ENCODE measurements at places on chromosomes 13 and 19.

DNA sequence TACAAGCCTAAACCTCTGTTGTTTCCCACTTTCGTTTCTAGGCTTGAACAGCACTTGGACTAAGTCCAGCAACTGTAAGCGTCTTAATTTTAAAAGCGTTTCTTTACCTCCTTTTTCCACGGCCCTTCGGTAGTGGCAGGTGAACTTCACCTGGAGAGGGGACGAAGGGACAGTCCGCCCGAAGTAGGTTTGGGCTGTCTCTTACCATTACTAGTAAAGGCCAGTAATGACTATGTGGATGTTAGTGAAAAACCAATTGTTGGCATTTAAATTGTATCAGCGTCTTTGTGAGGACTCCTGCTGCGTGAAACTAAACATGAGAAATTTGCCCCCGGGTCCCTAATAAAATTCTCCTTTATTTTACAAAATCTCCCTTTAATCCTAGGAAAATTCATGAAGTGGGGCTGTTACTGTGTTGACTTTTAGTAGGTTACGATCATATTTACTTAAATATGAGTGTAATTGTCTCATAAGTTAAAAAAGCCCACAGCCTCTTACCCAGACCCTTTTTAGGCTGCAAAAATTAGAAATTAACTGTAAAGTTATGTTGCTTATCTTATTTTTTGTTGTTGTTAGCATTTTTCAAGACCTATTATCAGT, 983 bp downstream of the ITM2B start:
- no peak for DNase-seq

DNA sequence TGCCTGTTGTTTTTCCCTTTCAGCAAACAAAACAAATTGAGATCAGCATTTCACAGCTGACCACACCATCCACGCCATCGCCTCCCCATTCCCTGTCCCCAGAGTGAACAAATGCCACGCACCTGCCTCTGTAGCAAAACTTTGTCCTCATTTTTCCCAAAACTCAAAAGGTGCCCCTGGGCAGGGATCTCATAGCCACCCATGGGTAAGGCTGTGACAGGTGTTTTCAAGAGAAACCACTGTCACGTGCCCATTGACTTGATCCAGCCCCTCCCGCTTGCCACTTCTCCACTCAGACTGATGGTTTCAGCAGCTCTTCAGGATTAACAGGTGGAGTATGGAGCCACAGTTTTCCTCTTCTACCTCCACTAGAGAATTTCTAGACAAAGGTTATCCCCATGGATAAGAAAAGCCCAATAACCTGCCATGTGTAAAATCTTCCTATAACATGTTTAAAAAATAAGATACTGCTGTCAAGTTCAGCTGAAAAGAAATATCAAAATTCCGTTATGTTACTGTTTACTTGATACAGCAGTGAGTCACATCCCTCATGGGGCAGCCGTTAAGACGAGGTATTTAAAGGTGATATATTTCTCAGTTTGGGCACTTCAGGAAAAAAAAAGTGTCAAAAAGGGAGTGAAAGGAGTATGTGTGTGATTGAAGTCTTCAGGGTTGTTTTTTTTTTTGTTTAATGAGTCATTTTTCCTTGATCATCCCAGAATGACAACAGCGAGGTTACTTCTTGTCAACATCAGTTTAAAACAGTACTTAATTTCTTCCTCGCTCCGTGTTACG, 63.5 kb upstream of the GPR183 start:
- no peak for DNase-seq

GRCh38 chr19:33950091-33950750, 153.6 kb downstream of the KCTD15 start:
- DNase-seq = no peak

DNA sequence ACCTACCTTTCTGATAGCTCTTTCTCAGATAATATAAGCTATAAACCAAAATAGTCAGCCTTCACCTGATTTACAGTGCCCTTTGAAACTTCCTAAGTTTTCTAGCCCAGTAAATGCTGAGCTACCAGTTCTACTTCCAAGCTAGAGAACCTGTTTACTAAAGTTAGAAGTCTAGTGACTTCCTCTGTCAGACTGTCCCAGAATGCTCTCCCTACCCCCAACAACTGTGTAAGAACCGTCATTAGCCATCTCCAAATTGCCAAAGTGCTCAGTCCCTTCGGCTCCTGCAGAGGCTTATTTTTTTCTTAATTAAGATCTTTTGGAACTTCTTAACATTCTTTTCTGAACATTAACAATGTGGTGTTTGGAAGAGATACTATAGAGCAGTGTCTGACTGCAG, 3.2 kb upstream of the ABCC4 start:
- DNase-seq = no peak

- no peak for DNase-seq
These were observed 275.2 kb upstream of the GPC6 start for GRCh38 chr13:92951273-92951890.

DNA sequence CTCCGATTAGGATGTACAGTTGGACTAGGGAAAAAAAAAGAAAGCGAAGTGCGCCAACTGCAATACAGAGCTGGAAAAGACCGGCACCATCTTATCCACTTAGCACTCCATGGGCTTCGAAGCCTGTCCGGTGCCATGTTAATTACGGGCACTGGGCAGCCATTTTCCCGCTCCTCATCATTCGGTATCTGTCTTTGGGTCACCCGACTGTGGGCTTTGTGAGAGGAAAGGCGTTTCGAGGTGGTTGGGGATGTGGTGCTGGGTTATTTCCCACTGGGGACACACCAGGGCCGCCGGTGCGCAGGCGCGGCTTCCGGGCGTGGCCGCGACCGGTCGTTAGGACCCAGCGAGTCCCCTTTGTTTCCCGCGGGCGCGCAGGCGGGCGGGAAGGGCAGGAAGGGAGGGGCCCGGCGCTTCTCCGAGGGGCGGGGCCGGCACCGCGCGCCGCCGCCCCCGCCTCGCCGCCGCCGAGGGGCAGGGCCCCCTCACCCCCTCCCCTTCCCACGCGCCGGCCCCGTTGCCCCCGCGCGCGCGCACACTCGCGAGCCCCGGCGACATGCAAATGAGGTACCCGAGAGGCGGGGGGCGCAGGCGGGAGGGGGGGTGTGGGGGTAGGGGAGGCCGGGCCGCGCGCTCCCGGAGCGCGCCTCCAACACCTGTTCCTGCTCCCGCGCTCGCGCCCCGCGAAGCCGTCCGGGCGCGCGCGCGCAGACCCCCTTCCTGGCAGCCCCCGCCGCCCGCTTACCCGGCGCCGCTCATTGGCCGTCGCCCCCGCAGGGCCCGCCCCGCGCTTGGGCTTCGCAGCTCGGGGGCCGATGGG, at the start of gene ZNF524:
TSS of gene ZNF524 (plus strand) at position 447 of the 820 bp plus-strand sequence. CDS start 1,825 bp downstream, outside the sequence.
- DNase-seq = peak; percentile 84

DNA sequence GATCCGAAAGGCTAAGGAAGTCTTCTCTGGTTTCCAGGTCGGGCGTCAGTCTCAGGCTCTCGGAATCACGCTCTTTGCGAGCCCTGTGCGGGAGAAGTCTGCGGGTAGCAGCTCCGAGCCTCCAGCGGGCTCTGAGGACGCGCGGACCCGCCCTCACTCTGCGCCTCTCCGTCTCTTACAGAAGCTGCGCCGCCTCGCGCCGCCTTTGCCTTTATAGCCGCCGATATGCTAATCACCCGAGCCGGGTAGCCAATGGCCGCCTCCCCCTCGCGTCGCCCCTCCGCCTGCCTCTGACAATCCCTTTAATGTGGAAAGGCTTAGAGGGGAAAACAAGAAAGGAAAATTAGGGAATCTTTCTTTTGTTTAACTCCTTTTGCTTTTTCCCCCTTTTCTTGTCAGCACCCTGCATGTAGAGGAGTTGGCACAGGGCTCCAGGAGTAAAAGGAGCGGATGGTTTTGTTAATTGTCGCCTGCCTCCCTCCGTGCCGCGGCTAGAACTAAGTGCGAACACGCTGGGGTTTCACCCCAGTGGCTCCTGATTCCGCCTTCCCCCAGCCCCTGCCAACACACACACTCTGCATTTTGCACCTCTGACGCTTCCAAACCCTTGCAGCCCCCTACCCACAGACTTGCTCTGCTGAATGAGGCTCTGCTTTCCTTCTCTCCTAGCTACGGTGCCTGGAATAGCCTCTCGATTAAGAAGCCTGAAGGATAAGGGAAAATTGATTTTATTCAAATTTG, at the start of gene PCDH8:
TSS of gene PCDH8 (minus strand) at position 186 of the 741 bp plus-strand sequence. CDS start 204 bp downstream, outside the sequence.
- no peak for DNase-seq

DNA sequence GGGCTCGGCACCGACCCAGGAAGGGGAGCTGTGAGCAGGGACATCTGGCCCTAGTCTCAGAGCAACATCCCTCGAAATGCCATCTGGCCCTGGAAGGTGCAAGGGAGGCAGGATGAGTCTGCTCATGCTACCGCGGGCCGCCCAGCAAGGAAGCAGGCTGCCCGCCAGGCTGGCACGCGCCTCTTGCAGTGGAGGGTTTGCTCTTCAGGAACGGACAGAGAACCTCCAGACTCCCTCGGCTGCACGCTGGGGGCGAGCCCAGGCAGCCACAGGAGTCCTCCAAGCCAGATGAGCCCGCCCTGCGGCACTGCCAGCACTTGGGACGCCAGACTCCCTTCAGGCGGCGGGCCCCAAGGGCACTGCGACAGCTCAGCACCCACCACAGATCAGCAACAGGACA, 10.1 kb upstream of the ATP8B3 start:
- no peak for DNase-seq

- peak; percentile 94 for DNase-seq
These were observed 2.9 kb downstream of the IER2 start for GRCh38 chr19:13152974-13153568.

DNA sequence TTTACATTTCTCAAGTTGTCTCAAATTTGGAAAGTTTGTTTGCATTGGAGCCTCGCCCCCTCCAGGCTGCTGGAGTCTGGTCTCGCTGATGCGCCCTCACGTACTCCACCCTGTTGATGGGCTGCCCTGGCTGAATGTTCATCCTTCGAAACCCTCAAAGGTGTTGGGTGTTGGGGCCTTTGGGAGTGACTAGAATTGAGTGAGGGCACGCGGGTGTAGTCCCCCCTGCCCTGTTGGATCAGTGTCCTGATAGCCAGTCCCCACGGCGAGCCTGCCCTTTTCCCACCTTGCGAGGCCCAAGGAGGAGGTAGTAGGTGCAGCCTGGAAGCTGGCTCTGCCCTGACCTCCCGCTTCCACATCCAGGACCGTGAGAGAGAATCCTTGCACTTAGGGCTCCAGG, 14.8 kb downstream of the TFDP1 start:
- no peak for DNase-seq

DNA sequence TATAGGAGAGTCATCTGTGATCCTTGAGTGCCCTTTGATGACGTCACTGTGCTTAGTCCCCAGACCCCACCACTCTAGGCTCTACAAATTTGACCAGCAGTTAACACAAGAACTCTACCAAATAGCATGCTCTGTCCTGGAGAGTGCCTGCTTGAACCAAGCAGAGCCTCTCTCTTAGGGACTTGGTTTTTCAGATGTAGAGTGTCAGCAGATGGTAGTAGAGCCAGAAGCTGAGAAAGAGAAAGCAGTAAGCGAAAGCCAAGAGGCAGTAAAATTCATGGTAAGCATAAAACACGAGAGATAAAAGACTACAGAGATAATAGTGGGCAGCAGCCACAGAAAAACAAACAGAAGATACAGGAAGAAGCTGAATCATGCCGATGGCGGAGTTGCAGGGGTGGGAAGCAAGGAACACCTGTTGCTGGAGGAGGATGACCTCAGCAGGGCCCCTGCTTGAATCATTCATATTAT, 193.3 kb downstream of the SLC7A1 start:
- no peak for DNase-seq

DNA sequence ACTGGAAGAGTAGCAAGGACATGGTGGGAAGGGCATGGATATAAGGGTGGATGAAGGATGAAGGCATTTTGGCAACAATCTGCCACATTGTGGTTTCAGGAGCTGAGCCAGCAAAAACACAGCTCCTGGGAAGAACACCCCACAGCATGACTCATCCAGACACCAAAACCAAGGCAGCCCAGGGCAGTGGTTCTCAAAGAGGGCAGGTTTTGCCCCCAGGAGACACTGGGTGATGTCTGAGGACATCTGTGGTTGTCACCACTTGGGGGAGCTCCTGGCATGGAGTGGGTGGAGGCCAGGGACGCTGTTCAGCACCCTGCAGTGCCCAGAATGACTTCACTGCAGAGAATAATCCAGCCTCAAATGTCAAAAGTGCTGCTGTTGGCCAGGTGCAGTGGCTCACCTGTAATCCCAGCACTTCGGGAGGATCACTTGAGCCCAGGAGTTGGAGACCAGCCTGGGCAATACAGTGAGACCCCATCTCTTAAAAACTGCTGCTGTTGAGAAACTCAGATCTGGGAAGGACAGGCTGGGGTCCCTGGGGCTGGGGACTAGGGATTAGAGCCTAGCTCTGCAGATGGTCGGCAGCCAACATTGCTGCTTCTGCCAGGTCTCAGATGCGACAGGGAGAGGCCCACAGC, 16.1 kb downstream of the ZFR2 start:
- DNase-seq = no peak

- no peak for DNase-seq
These were observed 20.9 kb downstream of the COG6 start for GRCh38 chr13:39676315-39676876.

DNA sequence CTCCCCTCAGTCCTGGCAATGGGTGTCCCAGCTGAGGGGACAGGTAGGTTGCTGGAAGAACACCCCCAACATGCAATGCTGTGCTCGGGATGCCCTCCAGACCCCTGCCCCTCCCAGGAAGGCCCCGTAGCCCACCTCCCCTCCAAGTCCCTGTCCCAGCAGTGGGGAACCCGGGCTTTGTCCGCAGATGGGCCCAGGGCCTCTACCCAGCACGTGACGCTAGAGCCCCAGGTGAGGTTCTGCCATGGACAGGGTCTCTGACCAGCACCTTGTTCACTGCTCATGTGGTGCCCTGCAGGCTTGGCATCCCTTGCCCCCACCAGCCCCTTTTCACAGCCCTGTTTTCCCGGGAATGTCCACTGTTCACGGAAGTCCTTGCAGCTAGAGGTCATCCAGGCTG, 220.0 kb upstream of the SGCG start:
- DNase-seq = no peak

DNA sequence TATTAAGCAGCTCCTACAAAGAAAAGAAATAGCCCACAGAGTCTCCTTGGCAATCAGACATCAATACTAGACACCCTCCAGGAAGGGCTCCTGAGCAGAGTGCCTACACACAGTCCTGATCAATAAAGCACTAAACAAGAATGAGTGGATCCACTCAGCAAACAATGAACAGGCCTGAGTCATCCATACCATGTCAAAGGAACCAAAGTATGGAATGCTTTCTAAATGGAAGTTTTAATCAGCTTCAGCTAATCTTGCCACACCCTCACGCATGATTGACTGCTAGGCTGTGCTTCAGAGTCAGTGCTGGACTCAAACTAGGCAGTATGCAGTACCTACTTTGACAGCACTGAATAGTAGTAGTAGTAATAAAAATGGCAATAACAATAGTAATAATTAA, 392.7 kb upstream of the HTR2A start:
- DNase-seq = no peak

Measured in stimulated activated CD4-positive, alpha-beta T cell treated with anti-CD3 and anti-CD28 coated beads, Interleukin-4, amount 100 ng/mL, for 48 hours (primary cell).